Pulmonary artery endothelial cell (primary cell): ENCODE measurements at places on chromosomes 5 and 9. TPM values are rescaled to one million over a fixed set of nuclear protein-coding genes. Genes with fewer than 3 reads are reported as not detected.
A peak's percentile ranks its signal among the peaks of the same experiment; 100 is the strongest.

GRCh38 chr5:53008751-53009150 lies 19.6 kb downstream of the ITGA2 start:
- DNase-seq = no peak

DNA sequence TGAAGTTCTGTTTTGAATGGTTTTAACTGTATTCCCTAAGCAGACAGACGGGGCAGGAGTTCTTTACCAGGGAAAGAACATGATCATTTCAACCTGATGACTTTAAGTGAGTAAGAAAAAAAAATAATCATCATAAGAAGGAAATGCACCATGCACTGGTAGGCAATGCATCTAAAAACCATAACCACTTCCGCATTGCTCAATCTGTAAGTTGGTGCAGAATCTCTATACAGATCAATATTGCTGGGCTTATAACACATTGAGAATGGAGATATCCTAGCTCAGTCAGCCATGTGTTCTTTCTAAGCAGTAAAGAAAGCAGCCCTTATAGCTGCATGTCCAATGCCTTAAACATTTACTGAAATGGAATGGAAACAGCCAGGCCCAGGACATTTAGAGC lies 407.1 kb upstream of the DMAC1 start:
- DNase-seq = no peak

GRCh38 chr5:40084614-40085013 lies 595.1 kb upstream of the PTGER4 start:
- DNase-seq = no peak

DNA sequence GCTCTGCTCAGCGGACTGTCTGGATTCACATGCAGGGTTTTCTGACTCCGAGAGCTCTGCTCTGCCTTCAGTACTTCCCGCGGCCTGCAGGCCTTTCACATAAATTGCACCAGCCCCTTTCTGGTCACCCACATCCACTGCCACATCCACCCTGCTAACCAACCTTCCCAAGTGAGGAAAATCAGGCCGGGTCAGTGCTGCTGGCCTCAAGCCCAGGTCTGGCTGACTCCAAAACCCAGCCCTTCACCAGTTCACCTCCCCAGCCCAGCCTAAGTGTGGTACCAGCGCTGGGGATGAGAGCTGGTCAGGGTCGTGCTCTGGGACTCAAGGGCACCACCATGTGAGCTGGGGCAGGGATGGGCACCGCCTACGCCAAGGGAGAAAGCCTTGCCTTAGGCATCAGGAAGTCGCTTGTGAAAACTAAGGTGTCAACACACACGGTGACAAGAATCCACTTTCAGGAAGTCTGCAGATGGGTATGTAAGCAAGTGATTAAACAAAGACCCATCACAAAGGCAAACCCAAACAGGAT lies 12.3 kb downstream of the LMAN2 start:
- no peak for DNase-seq

DNA sequence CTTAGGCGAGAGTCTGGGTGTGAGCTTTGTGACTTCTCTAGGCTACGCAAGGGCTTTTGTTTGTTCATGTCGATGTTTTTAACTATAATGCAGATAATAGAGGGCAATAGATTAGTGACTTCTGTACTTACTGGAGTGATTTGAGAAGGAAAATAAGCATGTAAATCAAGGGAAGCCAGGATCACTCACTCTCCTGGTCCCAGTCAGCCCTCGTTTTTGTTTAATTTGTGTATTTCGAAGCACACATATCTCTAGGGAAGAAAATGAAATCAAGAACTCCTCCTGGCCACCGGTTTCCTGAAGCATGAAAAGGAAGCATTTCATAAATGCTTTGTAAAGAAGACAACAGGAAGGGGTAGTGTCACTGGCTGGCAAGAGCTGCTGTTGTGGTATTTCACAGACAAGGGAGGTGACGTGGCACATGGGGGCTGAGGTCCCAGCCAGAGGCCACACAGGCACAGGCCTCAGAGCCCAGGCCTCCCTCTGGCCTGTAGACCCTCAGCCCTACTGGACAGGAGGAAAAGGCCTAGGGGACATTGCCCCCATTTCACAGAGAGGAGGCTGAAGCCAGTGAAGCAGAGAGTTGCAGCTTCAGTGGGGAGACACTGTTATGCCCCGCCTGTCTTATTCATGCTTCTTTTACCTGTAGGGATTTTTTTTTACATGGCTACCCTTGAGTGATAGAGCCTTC lies 34.1 kb downstream of the IRF1 start:
- DNase-seq = no peak

GPR151 gene
- total RNA-seq = 0.04 TPM in 1 of 2 replicates, not detected in the other

- no peak for DNase-seq
Measured at GRCh38 chr5:44935262-44935661, 126.5 kb downstream of the MRPS30 start.

DNA sequence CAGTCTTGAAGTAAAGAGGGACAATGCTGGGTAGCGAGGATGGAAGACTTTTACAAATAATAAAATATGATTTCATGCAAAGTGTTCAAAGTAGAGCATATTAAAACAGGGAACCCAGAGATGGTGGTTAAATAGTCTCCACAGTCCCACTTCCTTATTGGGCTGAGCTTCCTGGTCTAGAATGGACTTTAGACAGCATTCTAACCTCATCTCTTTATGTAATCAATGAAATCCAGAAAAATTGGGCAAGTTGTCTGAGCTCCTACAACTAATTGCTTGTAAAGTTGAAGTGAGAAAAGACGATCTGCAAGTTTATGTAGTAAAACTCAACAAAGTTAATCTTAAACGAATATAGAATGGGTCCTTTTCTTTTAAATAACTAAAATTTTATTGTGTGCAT lies 328.9 kb downstream of the PJA2 start:
- no peak for DNase-seq

DNA sequence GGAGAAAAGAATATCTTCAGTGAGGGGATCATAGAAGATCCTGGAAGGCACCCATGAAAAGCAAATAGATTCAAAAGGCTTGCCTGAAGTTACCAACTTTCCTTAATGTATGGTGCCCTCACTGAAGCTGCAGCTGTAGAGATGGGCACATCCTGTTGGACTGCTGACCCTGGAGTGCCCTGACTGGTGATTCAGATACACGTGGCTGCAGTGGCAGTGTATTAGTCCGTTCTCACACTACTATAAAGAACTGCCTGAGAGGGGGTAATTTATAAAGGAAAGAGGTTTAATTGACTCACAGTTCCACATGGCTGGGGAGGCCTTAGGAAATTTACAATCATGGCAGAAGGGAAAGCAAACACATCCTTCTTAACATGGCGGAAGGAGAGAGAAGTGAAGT lies 80.3 kb downstream of the OSMR start:
- no peak for DNase-seq

TSSK1B gene
- total RNA-seq = not detected in 2 replicates

CD74 gene
- total RNA-seq = 0.07 and 1.6 TPM in 2 replicates

DNA sequence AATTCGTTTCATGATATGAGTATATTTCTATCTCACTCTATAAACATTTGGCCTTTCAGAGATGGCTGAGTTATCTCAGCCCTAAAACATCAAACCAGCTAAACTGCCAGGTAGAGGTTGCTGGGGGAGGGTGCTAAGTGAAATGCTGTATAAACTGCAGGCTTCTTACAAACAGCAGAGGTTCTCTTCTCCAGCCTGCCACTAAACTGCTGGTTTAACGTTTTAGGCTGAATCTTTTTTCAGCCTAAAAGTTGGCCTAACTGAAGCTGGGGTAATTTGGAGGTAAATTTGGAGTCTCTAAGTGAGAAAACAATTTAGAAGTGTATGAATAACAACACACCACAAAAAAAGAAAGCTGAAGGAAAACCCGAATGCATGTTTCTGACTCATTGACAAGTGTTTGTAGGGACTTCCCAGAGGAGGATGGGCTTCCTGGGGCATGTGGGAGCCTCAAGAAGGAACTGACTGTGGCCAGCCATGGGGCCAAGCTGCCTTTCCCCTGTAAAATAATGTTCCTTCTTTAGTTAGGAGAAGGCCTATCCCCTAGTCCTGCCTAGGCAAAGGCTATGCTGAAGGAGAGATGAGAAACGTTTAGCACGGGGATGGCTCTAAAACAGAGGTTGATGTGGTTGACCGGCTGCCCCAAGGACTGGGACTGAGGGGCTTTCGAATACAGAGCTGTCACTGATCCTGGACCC lies 44.3 kb downstream of the SLC28A3 start:
- DNase-seq = no peak

DNA sequence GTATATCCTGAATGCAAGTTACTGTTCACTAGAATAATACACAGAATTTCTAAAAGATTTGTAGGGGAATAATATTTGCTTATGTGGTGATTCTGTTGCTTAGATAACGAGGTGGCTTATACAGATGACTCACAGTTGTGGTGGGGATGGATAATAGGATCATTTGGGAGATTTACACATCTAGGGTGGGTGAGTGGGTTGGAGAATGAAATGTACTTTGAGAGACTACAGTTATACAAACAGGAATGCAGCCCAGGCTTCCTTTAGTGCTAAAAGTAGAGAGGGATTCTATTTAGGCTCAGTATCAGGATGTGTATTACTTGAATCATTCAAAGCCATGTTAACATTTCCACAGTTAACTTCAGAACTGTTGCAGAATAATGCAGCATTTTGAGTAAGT lies 1.8 kb downstream of the CTXN3 start:
- no peak for DNase-seq

ROPN1L gene
- 0.42 and 0.59 TPM in 2 replicates for total RNA-seq

DNA sequence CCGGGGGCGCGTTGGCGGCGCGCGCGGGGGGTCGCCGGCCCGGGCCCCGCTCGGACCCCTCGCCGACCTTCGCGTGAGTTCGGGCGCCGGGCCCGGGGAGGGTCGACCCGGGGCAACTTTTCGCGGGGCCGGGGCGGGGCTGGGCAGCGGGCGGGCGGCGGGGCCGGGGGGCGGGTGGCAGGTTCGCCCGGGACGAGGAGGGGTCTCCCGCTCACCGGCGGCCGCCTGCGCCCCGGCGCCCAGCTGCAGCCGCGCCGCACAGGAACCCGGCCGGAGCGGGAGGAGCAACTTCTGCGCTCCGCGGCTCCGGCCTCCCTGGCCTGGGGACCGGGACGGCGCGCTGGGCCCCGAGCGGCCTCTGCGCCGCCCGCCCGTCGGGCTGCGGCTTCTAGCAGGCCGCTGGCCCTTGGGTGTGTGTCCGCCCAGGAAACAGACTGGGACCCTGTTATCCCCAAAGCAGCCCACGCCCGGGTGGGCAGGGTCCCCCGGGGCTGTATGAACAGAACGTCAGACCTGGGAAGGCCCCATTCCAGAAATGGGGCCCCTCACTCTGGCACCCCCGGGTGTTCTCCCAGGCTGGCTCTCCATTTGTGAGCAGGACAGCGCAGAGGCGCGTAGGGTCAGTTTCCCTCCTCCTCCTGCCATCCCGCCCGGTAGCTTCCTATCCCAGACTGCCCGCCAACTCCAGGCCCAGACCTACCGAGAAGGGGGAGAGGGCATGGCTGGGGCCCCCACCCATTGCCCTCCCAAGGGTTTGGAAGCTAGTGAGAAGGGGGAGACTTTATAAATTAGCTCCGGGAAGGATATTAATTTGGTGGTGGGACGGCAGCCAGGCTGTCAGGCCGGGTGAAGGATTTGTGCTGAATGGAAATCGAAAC lies 708 bp downstream of the RXRA start:
- DNase-seq = no peak

- DNase-seq = no peak
Measured at GRCh38 chr9:93262537-93263310, 78.8 kb downstream of the WNK2 start.

GRCh38 chr5:110909415-110909814 lies 162.1 kb upstream of the TSLP start:
- DNase-seq = no peak

- DNase-seq = no peak
Measured at GRCh38 chr5:143254819-143255218, 148.7 kb downstream of the NR3C1 start.

GABRA6 gene
- not detected in 2 replicates for total RNA-seq

SEMA4D gene
- 2.8 and 4.3 TPM in 2 replicates for total RNA-seq

DNA sequence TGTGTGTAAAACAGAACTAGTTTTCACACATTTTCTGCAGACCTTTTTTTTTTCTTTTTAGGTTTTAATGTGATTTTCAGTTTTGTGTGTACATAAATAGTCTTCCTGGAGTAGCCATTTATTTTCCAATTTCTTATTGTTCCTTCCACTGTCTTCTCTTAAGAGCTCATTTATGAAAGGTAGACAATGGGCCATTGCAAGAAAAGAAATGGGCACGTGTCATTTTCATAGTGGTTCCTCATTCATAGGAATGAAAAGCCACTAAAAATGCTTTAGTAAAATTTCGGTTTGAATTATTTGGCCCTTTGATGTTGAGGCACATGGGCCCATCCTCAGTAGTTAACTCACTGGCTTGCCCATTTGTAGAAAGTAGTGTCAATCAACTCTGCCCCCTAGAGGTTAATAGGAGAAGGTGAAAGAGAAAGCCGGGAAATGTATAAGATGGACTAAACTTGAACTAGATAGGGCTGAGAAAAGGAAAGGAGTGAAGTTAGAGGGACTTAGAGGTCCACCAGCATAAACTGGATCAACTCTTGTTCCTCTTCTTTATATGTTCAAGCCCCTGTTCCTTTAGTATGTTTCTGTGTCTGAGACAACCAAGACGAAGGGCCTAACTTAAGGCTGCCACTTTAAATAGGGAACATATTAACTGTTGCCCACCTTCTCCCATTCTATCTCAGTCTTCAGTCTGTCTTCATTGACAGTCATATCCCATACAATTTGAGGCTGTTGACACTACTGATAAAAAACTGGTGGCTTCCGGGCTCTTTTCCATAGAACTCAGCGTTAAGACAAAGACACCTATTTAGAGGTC lies 72.6 kb downstream of the SMARCA2 start:
- no peak for DNase-seq

DNA sequence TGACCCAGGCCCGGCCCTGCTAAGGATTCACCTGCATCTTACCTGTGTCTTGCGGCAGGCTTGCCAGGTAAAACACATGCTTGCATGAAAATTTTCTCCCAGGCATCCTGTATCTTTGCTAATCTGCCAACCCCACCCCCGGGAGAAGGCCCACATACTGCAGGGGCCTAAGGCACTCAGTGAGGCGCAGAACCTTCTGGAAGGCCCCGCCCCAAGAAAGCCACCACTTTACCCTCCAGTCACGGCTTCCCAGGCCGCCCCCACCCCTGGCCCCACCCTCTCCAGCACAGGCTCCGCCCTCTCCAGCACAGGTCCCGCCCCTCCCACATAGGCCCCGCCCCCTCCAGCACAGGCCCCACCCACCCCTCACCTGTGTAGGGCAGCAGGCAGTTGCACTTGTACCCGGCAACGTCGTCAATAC lies 29.8 kb upstream of the SEC16A start:
- peak; percentile 57 for DNase-seq

MARCHF11 gene
- not detected in 2 replicates for total RNA-seq

GRM6 gene
- total RNA-seq = not detected in 2 replicates

DNA sequence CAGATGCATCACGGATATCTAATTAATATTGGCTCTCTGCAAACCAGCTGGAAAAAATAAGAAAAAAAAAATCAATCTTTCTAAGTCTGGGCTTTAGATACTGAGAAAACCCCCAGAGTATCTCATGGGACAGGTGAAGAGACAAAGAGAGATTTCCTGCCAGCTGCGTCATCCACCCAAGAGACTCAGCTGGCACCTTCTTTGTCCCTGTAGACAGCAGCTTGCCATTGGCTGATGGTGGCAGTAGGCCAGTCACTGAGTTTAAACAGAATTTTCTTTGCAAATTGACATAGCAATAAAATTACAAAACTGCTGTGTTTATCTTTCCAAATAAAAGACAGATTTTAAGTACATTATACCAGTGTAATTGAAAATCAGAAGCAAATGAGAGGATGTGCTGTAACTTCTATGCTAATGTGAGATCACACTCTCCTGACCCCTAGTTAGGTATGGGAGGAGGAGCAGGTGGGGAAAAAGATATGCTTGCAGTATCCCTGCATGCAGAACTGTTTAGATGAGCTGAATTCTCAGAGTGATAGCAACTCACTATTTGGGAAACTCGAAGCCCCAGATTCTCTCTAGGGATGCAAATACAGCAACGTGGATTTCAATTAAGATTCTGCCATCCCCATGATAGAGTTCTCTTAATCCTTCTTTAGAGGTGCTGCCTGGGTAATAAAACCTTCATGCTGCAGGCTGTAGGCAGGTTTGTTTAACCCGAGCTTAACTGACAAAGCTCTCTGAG lies 72.2 kb downstream of the NMUR2 start:
- DNase-seq = no peak
